ENCODE measurements at places on chromosomes 4 and X. TPM values are rescaled to one million over a fixed set of nuclear protein-coding genes. Genes with fewer than 3 reads are reported as not detected.

DNA sequence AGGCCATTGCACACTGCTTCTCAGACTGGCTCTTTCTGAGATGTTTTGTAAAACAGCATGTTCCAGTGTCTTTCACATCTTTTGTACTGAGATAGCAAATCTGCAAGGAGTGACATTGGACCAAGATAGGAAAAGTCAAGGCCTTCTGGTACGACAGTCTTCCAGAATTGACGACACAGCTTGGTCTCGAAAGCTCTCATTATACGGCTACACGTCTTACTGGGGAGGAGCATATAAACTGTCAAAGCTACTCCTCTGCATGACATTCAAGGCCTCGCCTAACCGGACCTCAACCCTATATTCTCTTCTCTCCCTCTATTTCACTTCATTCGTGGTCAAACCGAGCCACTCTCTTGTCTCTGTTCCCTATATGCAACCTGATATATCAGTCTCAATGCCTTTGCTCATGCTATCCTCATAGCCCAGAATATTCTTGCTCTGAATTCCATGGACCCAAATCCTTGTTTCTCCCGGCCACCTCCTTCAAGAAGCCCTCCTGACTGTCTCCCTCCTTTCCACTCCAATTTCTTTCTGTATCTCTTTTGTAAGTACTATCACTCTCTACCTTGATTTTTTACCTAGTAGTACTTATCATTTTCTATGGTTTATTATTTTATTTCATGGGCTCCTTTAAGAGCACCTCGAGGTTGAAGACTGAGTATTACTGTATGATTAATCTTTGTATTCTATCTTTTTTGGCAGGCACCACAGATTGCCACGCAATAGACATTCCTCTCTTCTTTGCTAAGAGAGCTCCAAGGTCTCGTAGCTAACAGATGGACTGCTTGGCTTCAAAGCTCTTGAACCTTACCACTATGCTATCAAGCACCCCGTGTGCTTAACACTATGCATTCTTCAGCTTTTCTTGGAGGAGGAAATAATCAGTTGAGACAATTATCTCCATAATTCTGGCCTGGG lies 35.1 kb downstream of the RBM47 start:
- no peak for DNase-seq

GRCh38 chr4:169976951-169977350 lies 49.2 kb downstream of the MFAP3L start:
- DNase-seq: no peak

DNA sequence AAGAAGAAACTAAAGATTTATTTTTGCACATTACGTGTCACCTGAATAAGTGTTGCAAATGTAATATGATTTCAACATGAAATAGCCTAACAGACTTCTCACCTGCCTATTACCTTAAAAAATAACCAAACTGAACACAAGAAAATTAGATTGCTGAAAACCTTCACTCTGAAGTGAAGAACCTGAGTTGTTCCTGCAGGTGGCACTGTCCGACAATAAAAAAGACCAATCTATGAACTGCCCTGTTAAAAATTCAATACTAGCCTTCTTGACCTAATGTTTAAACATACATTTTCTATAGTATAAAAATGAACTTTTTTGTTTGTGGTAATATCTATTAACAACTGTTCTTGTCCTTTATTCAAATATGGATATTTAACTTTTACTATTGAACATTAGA lies 69.2 kb upstream of the PNPLA4 start:
- DNase-seq: peak; percentile 4

GRCh38 chr4:69032847-69033638 lies 63.2 kb upstream of the UGT2B7 start:
- DNase-seq: no peak

DNA sequence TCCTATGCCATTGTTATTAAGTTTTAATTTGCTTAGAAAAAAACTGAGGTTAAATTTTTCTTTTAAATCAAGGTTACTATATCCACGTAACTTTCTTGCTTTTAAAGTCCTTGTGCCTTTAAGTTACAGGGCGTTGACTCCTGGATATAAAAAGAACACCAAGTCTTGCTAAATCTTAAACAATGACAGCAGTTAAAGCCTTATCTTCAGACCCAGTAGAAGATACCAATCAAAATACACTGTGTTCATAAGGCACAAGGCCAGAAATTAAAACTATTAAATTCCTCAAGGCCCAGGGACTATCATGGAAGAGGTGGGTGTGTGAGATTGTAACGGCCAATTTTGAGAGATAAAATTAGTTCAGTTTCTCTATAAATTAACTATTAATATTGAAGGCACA lies 60.4 kb downstream of the PAGE2 start:
- no peak for DNase-seq

DNA sequence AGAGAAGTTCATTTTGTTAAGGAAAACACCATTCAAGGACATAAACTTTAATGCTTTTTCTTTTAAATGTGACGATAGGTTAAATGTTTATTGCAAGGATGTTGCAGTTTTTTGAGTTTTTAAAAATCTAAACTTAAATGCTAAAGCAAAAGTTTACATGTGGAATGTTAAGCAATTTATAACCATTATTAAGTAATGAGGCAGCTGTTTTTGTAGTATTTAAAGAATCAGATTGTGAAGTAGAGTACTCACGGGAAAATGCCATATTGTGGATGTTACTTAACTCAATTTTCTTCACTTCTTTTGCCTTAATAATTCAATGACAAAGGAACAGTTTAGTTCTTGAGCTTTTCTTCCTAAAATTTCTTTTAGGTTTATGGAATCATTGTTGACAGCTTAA lies 43.5 kb downstream of the UBE2K start:
- DNase-seq: no peak

GRCh38 chr4:74021601-74022000 lies 16.9 kb downstream of the CXCL3 start:
- no peak for DNase-seq

The DOCK11 gene
- 26.1 TPM for total RNA-seq

DNA sequence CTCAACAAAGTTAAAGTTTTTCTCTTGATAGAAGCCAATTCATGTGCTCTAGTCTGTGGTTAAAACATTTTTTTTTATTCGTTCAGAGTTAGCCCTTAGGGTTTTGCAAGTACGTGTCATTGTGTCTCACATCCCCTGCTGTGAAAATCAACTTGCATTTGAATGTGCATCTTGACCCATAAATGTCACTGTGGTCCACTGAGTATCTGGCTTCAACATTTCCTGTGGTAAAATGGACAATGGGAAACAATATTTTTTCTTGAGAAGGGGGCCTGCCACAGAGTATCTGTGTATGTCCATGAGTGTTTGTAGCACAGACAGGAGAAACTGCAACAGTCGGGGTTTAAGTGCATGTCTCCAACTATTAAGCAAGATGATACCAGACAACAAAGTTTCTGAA lies 554.8 kb upstream of the TENM3 start:
- DNase-seq: no peak

GRCh38 chr4:155072417-155072816 lies 136.0 kb upstream of the NPY2R start:
- no peak for DNase-seq

DNA sequence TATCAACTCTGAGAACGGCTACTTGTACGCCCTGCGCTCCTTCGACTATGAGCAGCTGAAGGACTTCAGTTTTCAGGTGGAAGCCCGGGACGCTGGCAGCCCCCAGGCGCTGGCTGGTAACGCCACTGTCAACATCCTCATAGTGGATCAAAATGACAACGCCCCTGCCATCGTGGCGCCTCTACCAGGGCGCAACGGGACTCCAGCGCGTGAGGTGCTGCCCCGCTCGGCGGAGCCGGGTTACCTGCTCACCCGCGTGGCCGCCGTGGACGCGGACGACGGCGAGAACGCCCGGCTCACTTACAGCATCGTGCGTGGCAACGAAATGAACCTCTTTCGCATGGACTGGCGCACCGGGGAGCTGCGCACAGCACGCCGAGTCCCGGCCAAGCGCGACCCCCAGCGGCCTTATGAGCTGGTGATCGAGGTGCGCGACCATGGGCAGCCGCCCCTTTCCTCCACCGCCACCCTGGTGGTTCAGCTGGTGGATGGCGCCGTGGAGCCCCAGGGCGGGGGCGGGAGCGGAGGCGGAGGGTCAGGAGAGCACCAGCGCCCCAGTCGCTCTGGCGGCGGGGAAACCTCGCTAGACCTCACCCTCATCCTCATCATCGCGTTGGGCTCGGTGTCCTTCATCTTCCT lies 2.7 kb downstream of the PCDH10 start:
- peak; percentile 43 for DNase-seq

The CPZ gene
- 2.9 TPM for total RNA-seq

DNA sequence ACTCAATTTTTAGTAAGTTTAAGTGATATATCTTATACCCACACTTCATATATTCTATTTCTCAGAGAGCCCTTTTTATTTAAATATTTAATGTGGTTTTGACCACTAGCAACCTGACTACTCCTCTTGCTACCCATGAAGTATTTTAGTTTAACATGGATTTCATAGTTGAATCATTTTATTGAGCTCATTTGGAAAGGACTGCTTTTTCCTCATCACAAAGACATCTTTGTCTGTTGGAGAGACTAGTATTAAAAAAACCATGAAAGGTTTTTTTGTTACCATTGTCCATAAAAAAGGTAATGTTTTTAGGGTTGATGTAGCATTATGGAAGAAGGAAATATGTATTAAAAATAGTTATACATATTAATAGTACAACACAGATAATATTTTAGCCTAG lies 139.5 kb downstream of the RAPGEF2 start:
- DNase-seq: no peak

DNA sequence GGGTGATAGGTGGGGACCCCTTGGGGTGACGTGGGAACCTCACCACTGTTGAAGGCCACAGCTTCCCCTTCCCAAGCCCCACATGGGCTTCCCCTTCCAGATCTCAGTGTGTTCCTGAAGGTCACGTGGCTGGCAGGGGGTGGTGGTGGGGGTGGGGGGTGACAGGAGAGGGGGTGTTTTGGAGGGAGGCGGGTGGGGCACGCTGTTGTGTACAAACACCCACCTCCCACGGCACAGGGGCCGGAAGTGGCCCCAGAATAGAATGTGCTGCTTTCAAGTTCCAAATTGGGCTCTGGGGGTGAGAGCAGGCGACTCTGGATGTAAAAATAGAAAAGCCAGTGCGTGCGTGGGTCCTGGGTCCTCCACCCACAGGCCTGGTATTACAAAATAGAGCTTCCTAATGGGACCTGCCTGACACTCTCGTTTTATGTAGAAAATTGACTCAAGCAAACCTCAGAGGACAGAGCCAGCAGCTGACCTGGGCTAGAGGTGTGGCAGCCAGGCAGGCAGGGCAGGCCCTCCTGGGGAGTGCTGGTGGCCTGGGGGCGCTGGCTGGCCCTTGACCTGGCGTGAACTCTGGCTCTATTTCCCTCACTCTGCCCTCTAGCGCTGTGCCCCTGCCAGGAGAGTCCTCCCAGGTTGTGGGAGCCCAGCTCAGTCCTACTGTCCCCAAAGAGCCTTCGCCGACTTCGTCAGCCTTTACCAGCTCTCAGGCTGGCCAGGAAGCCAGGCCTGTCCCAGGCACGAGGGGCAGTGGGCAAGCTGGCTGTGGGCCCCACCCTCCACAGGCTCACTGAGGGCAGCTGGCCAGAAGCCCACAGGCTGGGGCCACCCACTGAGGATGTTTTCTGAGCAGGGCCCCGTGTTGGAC lies 5.4 kb upstream of the SH3BP2 start:
- peak; percentile 54 for DNase-seq

The SSX1 gene
- total RNA-seq: not detected

The AVPR2 gene
- total RNA-seq: not detected

The ARR3 gene
- not detected for total RNA-seq

DNA sequence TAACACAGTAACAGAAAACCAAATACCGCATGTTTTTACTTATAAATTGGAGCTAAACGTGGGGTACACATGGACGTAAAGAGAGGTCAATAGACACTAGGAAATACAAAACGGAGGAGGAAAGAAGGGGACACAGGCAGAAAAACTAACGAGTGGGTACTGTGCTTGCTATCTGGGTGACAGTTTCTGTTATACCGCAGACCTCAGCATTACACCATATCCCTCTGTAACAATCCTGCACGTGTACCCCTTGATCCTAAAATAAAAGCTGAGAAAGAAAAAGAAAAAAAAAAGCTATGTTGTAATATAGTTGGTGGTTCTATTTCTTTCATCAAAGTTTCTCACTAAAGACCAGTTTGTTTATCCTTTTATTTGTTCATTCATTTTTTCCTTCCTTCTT lies 47.9 kb upstream of the UNC5C start:
- no peak for DNase-seq

DNA sequence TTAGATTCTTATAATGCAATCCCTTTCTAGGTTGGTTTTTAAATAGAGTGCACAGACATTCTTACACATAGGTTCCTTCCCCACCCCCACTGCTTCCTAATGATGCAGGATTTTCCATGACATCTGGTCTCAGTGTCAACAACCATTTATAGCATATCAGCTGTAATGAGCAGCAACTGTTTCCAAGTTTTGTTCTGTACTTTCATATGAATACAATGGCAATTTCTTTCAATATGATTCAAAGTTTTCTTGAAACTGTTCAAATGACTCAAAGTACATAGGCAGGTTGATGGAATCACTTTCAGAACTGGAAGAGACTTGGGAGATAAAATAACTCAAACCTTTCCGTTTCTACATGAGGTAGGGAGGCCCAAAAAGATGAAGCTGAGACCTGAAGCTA lies 220.7 kb downstream of the CAMK2D start:
- no peak for DNase-seq

- no peak for DNase-seq
Measured at GRCh38 chrX:42748067-42748850, 29.7 kb downstream of the PPP1R2C start.

DNA sequence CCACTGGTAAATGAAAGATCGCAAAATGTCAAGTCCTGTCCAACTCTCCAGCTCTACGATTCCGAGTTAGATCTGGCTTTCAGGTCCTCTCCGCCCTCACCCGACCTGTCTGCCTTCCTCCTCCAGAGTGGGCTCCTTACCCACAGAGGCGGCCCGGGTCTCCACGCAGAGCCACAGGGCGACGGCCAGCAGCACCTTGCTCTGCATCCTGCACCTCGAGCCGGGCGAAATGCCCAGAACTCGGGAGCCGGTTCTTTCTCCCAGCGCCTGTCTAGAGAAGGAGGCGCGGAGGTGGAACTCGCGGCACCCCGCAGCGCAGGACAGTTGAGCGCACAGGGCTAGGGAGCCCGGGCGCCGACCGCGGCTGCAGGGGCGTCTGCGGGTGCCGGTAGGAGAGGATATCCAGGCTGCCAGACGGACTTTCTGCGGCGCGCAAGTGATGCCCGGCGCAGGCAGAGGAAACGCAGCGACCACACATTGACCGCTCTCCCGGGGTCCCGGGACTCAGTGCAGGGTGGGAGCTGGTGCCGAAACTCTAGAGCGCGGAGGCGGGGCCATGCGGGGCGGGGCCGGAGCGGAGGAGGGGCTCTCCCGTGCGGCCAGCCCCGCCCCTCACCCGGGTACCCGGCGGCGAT lies at the start of gene KDR:
KDR (minus strand) TSS at position 509 of the 635 bp plus-strand sequence; CDS start at position 207, 302 bp downstream.
- peak; percentile 35 for DNase-seq

- no peak for DNase-seq
Measured at GRCh38 chr4:24210332-24210902, 320.6 kb upstream of the PPARGC1A start.

Data from frontal cortex (tissue), 4 donors.